ENCODE measurements at places on chromosomes 2 and 18. TPM values are rescaled to one million over a fixed set of nuclear protein-coding genes. Genes with fewer than 3 reads are reported as not detected.

CLEC4F gene
- total RNA-seq = not detected

APCDD1 gene
- 10.6 TPM for total RNA-seq

UPP2 gene
- 1.6 TPM for total RNA-seq

IL37 gene
- not detected for total RNA-seq

ELAC1 gene
- total RNA-seq = 11.0 TPM

CNTNAP5 gene
- 30.6 TPM for total RNA-seq

EDAR gene
- under 0.01 TPM for total RNA-seq

GRHL1 gene
- total RNA-seq = 4.9 TPM

LRRTM1 gene
- 11.4 TPM for total RNA-seq

LIPG gene
- 10.2 TPM for total RNA-seq

MOGAT1 gene
- not detected for total RNA-seq

DNA sequence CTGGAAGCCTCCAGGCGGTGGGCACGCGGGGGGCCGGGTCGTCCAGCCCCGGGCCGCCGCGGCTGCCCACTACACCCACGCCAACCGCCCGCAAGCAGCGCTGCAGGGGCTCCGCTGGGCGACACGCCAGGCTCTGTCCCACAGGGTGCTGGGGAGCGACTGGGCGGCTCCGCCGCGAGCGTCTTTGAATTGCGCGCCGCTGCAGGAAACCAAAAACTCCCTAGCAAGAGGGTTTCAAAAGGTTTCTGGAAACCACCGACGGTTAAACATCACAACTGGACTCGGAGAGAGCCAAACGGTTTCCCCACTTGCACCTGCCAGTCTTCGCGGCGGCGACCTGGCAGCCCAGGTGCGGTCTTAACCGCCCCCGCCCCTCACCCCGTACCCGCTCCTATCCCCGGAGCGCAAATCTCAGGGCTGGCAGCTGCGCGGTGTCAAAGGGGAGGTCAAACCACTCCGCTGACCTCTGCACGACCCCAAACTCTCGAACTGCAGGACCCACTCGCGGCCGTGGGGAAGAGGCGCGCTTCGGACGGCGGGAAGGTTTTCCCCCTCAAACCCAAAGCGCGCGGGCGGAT lies 1.0 kb downstream of the CXCR4 start:
- no peak for DNase-seq

DNA sequence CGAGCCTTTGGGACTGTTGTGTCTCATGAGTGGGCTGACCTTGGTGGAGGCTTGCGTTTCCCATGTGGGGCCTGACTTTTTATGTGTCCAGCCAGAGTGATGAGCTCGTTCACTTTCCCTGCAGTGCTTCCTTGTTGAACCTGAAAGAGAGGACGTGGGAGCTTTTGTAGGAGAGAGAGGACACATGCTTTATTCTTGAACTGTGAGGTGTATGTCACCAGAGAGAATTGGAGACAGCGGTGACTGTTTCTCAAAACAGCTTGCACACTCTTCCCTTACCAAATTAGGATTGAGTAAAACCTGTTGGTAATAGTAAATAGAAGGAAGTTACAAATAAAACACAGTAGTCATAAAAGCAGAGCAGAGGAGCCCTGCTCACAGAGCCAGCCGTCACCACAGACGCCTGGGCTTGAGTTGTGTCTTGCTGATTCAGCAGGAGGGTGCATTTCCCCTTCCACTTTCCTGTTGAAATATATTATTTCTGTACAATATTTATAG lies 60.7 kb downstream of the INPP4A start:
- no peak for DNase-seq

- DNase-seq = no peak
Observed at GRCh38 chr2:55111230-55111569, 60.9 kb upstream of the RTN4 start.

DNA sequence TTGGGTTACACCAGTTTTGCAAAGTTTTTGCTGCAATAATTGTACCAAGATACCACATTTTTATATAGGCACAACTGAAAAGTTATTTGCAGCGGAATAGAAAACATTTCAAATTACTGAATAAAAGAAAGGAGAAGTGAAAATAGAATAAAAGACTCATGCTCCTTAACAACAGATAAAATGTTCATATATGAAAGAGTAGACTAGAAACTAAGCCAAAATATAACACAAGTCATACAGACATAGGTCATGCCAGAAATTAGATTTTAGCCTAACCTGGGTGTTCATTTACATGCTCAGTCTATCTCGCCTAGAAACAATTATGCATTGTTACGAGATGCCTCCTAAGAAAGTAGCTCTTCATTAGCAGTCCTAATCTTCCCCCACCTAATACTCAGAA lies 16.4 kb upstream of the MAP3K20 start:
- DNase-seq = no peak

GRCh38 chr2:223054193-223054781 lies 2.3 kb downstream of the KCNE4 start:
- DNase-seq = no peak

- no peak for DNase-seq
Observed at GRCh38 chr18:50861617-50862016, 17.3 kb upstream of the ME2 start.

DNA sequence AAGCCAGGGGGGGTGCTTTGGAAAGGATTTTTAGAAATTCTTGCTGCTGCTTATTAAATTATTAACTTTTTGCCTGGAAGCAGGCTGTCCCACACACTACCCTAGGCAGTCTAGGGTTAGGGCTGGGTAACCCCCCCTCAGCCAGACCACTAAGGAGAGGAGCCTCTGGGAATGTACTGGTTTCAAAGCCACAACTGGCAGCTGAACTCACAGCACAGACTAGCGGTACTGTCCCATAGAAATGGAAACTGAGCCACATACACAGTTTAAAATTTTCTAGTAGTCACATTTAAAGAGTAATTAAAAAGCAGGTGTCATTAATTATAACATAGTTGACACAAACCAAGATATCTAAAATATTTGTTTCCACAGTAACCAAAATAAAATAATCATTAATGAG lies 50.1 kb downstream of the SPRED2 start:
- no peak for DNase-seq

- DNase-seq = no peak
Observed at GRCh38 chr2:86352137-86352726, 14.8 kb upstream of the REEP1 start.

GRCh38 chr2:37020887-37021796 lies 54.8 kb upstream of the STRN start:
- DNase-seq = no peak

GRCh38 chr18:51479736-51480135 lies 282.3 kb upstream of the MEX3C start:
- no peak for DNase-seq

- no peak for DNase-seq
Observed at GRCh38 chr2:219967247-219968245, 340.1 kb downstream of the SLC4A3 start.

DNA sequence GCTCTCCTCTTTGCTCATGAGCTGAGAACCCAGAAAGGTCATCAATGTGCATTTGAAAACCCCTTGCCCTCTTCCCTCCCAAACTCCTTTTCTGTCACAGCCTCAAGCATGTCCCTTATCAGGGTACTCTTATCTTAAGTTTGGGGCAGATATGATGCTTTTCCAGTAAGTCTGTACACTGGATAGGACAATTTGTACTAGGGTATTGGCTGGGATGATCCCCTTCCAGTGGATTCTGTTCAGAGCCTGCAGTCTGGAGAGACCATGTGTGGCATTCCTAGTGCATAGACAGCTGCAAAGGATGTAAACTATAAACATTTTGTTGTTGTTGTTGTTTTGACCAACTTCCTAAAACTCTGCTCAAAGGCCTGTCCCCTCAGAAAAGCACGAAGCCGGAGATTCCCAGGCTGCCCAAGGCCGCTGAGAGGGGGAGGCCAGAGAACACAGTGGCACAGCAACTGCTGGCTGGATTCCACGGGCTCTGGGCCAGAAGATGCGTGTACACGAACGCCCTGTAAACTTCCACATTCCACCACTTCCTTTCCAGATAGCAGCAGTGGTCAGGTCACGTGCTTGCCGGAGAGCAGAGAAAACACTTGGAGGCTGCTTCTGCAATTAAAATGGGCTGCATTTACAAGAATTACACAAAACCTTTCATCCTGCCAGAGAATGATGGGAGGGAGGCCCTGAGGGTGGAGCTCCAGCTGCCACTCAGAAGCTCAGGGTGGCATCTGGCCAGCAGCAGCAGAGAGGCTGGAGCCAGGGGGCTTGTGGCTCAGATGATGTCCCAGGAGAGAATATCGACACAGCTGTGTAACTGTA lies 42.1 kb downstream of the BMP10 start:
- DNase-seq = peak; percentile 74

DNA sequence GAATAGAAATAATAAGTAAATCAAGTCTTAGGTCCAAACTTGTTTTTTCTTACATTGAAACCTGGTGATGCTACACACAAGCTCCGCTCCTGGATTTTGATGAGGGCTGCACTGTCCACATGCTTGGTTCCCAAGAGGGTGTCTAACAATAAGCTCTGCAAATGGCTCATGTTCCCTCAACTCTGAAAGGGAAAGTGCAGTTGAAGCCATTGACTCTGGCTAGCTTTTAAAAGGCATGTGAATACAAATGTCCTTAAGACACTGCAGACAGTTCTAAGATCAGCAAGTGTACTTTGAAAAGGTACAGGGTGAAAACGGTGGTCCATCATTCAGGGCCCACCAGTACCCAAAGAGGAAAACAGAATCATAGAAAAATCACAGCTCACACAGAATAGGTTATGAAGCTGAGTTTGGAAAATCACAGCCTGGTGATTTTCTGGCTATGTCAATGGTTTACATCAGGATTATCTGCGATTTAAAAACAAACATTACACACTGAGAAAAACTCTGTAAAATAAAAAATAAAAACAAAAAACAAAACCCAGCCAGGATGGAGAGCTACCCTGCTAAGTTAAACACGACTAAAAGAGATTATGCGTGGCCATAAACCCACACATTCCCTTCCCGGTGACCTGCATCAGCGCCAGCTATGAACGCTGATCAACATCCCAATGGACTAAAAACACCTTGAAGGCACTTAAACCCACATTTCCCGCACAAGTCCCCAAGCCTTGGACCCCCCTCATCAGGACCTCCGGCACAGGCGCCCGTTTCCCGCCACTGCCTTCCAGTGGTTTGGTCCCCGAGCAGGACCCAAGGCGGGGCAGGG lies 554 bp downstream of the PFN4 start:
- DNase-seq = no peak

- DNase-seq = no peak
Observed at GRCh38 chr2:189091253-189091652, 88.3 kb downstream of the COL5A2 start.

- no peak for DNase-seq
Observed at GRCh38 chr2:132651115-132652045, 18.6 kb downstream of the LYPD1 start.
